ENCODE measurements at places on chromosomes 7 and 10.

GRCh38 chr10:88534072-88534665, 48.9 kb downstream of the RNLS start:
- DNase-seq, result no peak

- no peak for DNase-seq
These were observed 40.4 kb upstream of the AGMO start for GRCh38 chr7:15602236-15602635.

GRCh38 chr7:15418264-15418663, 143.6 kb downstream of the AGMO start:
- no peak for DNase-seq

GRCh38 chr7:147197006-147197405, 1080.4 kb downstream of the CNTNAP2 start:
- DNase-seq, result no peak

Measured in activated T-helper 9 cell treated with anti-CD3 and anti-CD28 coated beads, Interleukin-2, amount 50 U/mL, for 16 hours (primary cell).